Activated T-cell treated with anti-CD3 and anti-CD28 coated beads, Interleukin-2, amount 50 U/mL, for 24 hours (primary cell): ENCODE measurements at places on chromosomes 1 and 21.

DNA sequence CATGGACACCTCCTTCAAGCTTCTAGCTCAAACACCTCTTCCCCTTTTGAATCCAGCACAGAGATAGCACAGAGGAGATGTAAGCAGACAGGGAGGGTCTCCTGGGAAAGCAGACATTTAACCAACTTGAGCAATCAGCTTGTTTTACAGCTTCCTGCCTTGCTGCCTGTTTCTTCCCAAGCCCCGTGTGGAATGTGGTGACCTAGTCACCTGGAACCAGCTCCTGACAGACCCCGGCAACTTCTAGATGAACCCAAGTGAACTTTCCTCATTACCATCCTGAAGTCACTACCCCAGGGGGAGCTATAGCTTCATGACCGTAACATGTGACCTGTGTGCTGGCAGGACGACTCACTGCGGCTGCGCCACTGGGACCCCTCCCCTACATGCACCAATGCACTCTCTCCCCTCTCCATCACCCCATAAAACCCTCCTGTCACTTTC, 24.1 kb upstream of the TTF2 start:
- DNase-seq = no peak
- no peak overlapping the region for H3K27ac ChIP-seq
- no peaks in the 10 kb centered on the region for H3K36me3 ChIP-seq
- H3K4me1 ChIP-seq = peaks cover 6% of the 10 kb centered on the region
- no peak overlapping the region for H3K4me3 ChIP-seq

DNA sequence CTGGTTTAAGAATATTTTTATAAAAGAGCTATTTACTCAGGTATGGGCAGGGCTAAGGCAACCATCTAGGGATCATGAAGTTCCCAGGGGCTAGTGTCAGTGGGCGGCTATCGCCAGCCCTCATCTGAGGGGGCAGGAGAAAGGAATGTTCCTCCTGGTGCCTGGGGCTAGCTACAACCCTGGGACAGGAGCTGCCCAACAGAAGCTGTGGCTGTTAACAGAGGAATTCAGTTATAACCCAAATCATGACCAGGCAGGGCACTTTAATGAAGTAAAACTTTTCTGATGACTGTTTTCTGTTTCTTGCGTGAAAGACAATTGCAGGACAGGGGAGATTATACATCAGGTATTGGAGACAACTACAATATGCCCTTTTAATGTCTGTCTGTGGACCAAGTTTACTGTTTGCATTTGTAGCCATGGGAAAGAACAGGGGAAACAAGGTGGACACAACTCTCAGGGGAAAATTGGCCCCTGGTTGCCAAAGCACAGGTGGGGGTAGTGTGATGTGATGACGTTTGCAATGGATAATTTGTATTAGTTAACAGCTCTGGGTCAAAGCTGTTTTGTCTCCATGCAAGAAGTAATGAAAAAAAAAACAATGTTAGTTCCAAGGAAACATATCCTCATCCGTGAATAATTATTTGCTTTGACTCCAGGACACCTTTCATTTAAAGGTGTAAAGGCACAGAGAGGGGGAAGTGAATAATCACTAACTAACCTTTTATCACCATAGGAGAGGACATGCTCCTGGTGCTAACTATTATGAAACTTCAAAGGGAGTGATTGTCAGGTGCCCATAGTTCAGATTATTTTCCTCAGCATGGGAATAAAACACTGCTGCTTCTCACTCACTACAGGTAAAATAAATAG, 105.2 kb downstream of the TSEN15 start:
- H3K36me3 ChIP-seq = no peaks in the 10 kb centered on the region
- no peak overlapping the region for H3K4me3 ChIP-seq
- peaks cover 43% of the 10 kb centered on the region for H3K27me3 ChIP-seq
- no peak overlapping the region for H3K27ac ChIP-seq
- DNase-seq = no peak

GRCh38 chr1:37746806-37747205, 18.1 kb downstream of the EPHA10 start:
- H3K27ac ChIP-seq = no peak overlapping the region
- peaks cover 56% of the 10 kb centered on the region for H3K27me3 ChIP-seq
- H3K36me3 ChIP-seq = no peaks in the 10 kb centered on the region
- H3K4me3 ChIP-seq = no peak overlapping the region
- H3K4me1 ChIP-seq = peaks cover under 1% of the 10 kb centered on the region
- DNase-seq = no peak

DNA sequence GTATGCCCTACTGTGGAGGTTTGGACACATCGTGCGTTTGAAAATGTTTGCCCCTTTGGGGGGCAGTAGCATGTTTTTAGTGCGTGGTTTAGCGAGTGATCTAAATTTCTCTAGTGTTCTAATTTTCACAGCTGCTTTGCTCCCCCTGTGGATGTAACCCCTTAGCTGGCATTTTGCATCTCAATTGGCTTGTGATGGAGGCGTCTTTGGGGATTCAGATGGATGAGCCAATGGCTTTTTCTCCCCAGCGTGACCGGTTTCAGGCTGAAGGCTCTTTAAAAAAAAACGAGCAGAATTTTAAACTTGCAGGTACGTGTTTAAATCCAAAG, 836 bp downstream of the CDC7 start:
- peaks cover 31% of the 10 kb centered on the region for H3K4me1 ChIP-seq
- no peak overlapping the region for H3K4me3 ChIP-seq
- no peaks in the 10 kb centered on the region for H3K27me3 ChIP-seq
- H3K27ac ChIP-seq = no peak overlapping the region
- peaks cover 26% of the 10 kb centered on the region for H3K36me3 ChIP-seq
